ENCODE measurements at places on chromosomes 6 and 20. TPM values are rescaled to one million over a fixed set of nuclear protein-coding genes. Genes with fewer than 3 reads are reported as not detected.

GRCh38 chr6:72809746-72810379 lies 188.0 kb downstream of the KCNQ5 start:
- no peak overlapping the region for H3K4me3 ChIP-seq
- H3K36me3 ChIP-seq = no peaks in the 10 kb centered on the region
- no peaks in the 10 kb centered on the region for H3K4me1 ChIP-seq
- H3K27ac ChIP-seq = no peak overlapping the region

- no peaks in the 10 kb centered on the region for H3K27me3 ChIP-seq
- no peak overlapping the region for H3K4me3 ChIP-seq
- H3K27ac ChIP-seq = no peak overlapping the region
- DNase-seq = no peak
- no peaks in the 10 kb centered on the region for H3K36me3 ChIP-seq
These were observed 15.5 kb downstream of the FOXA2 start for GRCh38 chr20:22568872-22569344.

GRCh38 chr20:16111172-16111832 lies 461.9 kb downstream of the KIF16B start:
- H3K4me3 ChIP-seq = no peak overlapping the region
- DNase-seq = no peak
- no peak overlapping the region for H3K27ac ChIP-seq
- H3K4me1 ChIP-seq = peaks cover 1% of the 10 kb centered on the region
- H3K36me3 ChIP-seq = no peaks in the 10 kb centered on the region

FAM83C gene
- not detected for total RNA-seq

LY6G6C gene
- total RNA-seq = not detected
